ENCODE measurements at places on chromosomes 6 and 20.

GRCh38 chr6:169194737-169195136 is 58.9 kb downstream of the THBS2 start:
- no peak for DNase-seq

DNA sequence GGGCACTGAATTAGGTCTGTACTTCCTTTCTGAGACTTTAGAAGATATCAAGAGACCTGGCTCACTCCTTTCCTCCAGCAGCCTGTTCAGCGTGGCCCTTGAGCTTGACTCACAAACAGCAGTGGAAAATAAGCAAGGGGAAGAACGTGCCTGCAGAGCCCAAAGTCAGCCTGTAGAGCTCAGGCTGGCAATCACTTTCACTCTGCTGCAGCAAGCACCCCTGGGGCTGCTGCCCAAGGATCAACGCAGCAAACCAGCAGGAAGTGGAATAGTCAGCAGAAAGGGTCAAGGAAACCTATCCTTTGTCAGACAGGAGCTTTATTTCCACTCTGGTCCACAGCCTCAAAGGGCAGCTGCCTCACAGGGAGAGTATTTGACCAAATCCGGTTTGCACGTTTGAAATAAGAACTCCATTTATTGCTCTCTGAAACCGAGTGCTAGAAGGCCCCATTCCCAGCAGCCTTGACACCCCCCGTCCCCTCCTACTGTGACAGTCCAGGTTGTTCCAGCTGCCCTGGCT is 77.4 kb downstream of the PRDM1 start:
- no peak for DNase-seq

DNA sequence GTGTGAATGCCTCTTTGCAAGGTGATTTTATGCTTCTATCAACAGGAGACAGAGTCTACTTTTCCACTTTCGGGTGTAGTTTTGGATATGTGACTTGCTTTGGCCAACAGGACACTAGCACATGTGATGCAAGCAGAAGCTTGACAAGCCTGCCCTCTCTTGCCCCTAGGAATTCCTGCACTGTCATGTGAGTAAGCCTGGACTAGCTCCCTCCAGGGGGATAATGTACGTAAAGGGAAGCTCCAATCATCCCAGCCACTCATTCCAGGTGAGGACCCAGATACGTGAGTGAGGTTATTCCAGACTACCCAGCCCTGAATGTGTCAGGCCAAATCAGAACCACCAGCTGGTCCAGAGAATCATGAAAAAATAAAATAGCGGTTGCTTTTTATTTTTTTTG is 33.3 kb downstream of the BEND3 start:
- DNase-seq = no peak

DNA sequence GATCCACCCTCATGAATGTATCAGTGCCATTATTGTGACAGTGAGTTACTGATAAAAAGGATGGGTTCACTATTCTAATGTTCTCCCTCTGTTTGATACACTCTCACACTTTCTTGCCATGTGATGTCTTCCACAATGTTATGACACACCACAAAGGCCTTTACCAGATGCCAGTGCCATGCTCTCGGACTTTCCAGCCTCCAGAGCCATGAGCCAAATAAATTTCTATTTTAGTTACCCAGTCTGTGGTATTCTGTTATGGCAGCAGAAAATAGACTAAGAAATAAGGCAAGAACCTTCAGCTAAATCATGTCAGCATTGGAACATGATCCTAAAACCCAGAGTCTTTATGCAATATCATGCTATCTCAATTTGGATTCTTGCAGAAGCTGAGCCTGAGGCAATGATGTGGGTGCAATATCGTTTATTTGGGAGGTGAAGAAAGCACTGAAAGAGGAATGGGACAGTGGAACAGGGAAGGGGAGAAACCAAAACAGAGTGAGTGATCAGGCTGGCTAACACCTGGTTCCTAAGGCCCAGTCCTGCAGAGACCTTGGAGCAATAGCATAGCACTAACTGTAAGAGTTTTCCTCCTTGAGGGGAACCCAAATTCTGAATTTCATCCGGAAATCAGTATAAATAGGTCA is 130.4 kb upstream of the LRFN2 start:
- no peak for DNase-seq

DNA sequence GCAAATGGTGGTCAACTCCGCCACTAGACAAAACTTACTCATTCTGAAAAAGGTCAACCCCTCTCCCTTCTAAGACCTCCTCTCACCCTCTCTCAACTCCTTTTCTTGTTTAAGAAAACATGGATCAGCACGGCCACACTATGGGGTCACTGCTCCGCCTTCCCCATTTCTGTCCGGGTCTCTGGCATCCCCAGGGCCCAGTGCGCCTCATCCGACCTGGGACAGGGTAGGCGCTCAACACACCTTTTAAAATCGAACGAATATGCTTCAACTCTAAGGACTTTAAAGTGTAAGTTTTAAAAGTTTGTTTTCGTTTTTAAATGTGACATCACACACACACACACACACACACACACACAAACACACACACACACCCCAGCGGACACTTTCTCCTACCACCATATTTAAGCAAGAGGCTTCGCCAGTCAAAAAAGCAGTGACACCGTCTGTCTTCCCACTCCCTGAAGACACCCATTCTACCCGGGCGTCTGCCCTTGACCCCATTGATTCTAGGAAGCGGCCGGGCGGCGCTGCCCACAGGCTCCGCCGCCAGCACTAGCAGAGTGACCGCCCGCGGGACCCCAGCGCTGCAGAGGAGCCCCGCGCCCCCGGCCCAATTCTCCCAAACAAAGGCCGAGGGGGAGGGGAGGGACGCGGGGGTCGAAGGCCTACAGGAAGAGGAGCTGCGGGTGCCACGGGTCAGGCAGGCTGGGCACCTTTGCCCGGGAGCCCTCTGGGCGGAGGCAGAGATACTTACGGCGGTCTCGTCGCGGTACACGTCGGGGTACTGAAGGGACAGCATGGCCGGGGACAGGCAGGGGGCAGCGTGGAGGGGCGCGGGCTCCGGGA is 568 bp downstream of the PREP start:
- DNase-seq = peak; percentile 45

GRCh38 chr6:85273046-85273445 is 176.8 kb upstream of the NT5E start:
- DNase-seq = no peak

- no peak for DNase-seq
Observed at GRCh38 chr6:17062871-17063440, 38.9 kb upstream of the STMND1 start.

DNA sequence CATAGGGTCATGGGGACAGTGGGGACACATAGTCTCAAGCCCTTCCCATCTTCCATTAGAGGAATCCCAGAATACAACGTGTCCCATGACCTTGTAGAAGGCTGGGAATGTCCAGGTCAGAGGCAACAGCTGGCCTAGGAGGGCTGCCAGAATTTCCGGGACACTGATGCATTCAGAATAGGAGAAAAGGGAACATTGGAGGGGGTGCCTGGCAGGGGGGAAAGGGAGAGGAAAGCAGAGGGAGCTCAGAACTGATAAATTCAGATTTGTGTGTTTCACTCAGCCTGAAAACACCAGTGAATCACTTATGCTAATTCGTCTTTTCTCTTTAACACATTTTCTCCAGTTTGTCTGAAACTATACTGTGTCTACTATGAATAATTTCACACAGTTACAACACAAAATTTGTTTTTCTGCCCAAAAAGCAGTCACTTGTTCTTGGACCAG is 35.5 kb upstream of the BMP2 start:
- no peak for DNase-seq

- no peak for DNase-seq
Observed at GRCh38 chr6:145453376-145453775, 281.9 kb downstream of the EPM2A start.

DNA sequence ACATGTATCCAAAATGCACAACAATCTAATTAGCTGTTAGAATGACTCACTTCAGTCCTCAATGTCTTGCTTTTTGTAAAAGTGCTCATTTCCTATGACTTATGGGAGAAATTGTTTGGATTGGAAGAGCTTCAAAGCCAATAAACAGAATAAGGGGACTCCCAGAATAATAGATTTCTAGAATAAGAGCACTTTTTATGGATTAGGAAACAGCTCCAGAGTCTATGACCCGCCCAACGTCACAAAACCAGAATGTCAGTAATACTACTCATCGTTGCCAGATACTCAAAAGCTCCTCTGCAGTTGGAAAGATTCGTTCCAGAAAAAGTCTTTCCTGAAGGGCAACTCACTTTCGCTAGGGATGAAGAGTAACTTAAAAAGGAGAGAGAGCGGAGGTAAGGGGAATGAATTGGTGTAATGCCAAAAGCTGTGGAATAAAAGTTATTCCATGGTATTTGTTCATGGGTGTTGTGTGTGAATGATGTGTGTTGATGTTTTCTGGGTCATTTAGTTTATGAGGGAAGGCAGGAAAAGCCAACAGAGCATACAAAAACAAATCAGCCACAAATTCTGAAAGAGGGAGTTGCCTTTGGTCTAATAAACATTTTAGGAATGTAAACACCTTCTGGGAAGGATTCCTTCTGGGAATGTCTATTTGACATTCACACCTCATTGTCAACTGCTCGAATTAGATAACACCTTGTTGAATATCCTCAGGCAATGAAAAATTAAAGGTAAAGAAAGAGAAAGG is 64.6 kb downstream of the SYNE1 start:
- no peak for DNase-seq

DNA sequence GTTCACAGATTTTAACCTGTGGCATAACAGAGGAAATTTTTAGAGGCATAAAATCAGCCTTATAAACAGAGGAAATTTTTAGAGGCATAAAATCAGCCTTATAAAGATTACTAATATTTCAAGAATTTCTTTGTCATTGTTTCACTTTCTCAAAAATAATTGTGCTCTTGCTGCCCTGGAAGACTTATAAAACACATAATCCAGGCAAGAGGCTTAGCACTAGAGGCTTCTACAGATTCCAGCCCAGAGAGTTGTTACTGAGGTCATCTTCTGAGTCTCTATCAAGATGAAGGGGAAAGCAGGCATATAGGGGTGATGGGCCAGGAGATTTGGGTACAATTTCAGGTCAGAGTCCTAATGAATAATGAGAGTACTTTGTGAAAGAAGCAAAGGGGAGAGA is 85.7 kb downstream of the RFPL4B start:
- DNase-seq = no peak

- DNase-seq = no peak
Observed at GRCh38 chr20:39211060-39211748, 249.1 kb downstream of the DHX35 start.

DNA sequence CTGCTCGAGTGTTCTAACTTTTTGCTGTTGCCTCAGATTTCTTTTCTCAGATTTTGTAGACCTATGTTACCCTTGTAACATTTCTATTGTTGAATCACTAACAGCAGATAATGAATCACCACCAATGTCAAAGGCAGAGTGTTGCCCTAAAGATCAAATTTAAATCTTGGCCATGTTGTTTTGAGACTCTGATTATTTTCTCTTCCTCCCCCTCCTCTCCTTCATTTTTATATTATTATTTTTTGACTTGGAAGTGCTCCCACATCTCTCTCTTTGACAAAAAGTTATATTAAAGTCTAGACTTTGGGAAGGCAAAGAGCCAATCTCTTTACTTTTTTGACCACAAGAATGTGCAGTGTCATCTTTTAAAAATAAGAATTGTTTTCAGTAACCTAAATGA is 422.7 kb downstream of the NKAIN2 start:
- no peak for DNase-seq

- no peak for DNase-seq
Observed at GRCh38 chr20:31472395-31473330, 2.3 kb downstream of the DEFB124 start.
